ENCODE measurements at places on chromosomes 2 and 18.

DNA sequence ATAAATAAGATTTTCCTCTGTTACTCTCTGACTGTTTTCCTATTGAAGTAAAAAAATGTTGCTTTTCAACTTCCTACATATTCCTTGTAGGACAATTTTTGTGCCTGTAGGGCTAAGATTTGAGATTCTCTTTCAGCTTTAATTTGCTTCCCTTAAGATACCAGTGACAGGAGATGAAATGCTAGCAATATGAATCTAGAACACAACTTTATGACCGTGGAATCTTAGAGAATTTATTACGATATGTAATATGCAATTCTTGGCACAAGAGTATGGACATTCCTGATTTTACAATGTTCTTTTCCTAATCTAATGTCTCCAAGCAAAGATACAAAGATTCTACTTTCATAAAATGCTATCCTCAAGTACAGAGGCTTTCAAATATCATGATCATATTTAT, 180.9 kb downstream of the KCNE4 start:
- DNase-seq = no peak

- DNase-seq = no peak
These were observed 229.9 kb downstream of the AGPS start for GRCh38 chr2:177622521-177622920.

GRCh38 chr18:66138642-66139041, 387.8 kb downstream of the CDH7 start:
- no peak for DNase-seq

DNA sequence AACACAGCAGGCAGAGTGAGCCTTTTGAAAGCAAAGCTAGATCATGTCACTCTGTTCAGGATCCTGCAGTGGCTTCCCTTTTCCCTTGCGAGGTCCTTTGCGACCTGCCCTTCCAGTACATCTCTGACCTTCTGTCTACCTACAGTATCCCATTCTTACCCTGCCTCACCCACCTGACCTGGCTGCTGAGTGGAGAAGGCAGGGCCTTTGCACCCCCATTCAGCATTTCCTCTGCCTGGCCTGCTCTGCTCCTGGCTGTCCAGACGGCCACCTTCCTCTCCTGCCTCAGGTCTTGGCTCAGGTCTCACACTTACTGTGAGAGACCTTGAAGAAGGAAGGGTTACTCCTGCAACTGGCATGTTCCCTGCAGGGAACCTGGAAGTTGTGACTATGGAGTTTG, 77.4 kb downstream of the MAPRE2 start:
- no peak for DNase-seq

DNA sequence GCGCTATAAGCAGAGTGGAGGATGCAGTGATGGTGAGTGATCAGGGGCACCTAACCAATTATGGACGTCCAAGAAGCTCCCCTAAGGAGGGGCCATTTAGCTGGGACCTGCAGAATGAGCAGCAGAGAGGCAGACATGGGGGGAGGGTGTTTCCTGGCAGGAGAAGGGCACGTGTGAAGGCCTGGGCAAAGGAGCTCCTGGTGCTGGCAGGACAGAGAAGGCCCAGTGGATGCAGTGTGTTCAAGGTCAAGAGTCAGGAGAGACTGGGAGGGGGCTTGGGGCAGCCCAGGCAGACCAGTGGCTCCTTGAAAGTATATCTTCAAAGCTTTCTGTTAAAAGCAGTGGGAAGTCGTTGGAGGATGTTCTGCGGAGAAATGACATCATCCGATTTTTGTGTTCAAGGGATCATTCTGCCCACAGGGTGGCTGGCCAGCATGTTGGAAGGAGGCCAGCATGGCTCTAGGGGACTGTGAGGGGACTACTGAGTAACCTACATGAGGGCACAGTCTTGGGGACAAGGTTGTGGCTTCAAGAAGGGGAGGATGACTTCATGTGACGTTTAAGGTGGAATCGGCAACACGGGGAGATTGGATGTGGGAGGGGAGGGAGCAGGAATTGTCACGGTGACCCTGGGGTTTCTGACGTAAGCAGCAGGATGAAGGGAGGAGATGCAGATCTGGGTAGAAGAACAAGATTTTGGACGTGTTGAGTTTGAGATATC, 9.0 kb upstream of the CIB4 start:
- no peak for DNase-seq

- no peak for DNase-seq
These were observed 25.9 kb downstream of the GCG start for GRCh38 chr2:162126111-162126519.

GRCh38 chr2:108978709-108979111, 10.3 kb downstream of the EDAR start:
- no peak for DNase-seq

- peak; percentile 67 for DNase-seq
These were observed 198.6 kb downstream of the MEMO1 start for GRCh38 chr2:31812051-31812798.

GRCh38 chr18:78240627-78241252, 738.9 kb upstream of the SALL3 start:
- no peak for DNase-seq

GRCh38 chr2:200296118-200296517, 10.4 kb upstream of the SPATS2L start:
- DNase-seq = no peak

GRCh38 chr2:240196716-240197461, 56.4 kb upstream of the OTOS start:
- DNase-seq = no peak

- DNase-seq = no peak
These were observed 94.8 kb downstream of the SH3BP4 start for GRCh38 chr2:235046589-235046988.

- DNase-seq = no peak
These were observed 28.6 kb downstream of the SNTG2 start for GRCh38 chr2:979069-979928.

GRCh38 chr2:223113161-223113560, 61.2 kb downstream of the KCNE4 start:
- no peak for DNase-seq

DNA sequence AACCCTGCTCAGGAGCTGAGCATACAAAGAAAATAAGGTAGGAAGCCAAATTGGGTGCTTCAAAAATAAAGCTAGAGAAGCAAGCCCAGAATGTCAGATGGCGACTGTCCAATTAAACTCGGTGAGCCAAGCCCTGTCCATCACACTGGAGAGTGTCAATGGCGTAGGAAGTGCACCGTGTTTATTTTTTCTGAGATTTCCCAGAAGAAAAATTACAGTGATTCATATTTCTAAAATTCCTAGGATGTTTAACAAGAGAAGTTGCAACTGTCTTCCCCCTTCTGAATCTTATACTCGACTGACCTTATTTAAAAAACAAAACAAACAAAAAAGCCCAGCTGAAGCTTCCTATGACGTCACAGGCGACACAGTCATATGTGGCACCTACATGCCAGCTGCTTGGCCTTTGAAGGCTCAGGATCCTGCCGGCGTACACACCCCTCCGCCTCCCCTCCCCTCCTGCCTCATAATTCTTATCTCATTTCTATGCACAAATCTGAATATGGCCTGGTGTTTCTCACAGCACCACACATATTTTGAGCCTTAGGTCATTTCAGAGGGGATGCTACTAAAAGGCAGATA, 60.8 kb downstream of the MBP start:
- no peak for DNase-seq

- no peak for DNase-seq
These were observed 176.5 kb upstream of the SPRED2 start for GRCh38 chr2:65608916-65609315.

DNA sequence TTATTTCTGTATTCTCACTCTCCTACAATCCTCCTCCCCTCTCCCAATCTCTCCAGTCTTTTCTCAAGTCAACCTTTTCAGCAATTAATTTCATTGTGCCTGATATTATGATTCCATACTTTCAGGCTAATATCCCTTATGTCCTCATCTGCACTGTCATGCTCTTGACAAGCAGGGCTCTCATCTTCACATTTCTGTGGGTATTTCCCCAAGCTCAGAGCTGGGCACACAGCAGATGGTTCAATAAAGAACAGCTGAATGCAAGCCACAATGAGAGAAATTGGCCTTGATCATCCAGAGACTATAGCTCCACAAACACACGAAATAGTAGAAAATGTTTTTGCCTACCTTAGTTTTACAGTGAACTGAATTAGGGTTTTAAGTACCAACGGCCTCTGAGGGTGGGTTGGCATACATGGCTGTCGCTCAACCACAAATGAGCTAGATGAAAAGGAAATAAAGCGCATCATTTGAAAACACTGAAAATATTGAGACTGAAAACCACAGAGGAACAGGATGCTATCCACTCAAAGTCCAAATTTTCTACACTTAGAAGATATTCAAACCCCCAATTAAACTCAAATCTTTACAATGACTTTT, 47.5 kb upstream of the STAT1 start:
- DNase-seq = no peak

DNA sequence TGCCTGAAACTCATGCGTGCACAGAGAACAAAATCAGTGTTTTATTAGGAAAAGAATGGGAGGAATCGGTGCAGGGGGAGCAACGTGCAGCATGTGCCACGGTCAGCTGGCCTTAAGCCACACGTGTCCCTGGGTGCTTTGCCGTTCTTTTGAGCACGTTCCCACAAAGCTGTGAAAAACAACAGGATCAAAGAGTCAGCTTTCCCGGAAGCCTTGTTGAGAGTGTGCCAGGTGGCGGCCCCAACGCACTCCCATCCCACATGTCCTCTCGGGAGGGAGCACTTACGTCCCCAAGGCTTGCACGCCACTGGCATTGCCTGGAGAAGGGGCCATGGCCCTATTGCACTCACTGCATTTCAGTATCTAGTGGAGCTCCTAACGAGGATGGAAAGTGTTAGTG, 511.2 kb downstream of the EIPR1 start:
- no peak for DNase-seq

- no peak for DNase-seq
These were observed 35.6 kb upstream of the PRLH start for GRCh38 chr2:237530472-237531433.

GRCh38 chr2:62658891-62659290, 46.6 kb upstream of the EHBP1 start:
- no peak for DNase-seq

DNA sequence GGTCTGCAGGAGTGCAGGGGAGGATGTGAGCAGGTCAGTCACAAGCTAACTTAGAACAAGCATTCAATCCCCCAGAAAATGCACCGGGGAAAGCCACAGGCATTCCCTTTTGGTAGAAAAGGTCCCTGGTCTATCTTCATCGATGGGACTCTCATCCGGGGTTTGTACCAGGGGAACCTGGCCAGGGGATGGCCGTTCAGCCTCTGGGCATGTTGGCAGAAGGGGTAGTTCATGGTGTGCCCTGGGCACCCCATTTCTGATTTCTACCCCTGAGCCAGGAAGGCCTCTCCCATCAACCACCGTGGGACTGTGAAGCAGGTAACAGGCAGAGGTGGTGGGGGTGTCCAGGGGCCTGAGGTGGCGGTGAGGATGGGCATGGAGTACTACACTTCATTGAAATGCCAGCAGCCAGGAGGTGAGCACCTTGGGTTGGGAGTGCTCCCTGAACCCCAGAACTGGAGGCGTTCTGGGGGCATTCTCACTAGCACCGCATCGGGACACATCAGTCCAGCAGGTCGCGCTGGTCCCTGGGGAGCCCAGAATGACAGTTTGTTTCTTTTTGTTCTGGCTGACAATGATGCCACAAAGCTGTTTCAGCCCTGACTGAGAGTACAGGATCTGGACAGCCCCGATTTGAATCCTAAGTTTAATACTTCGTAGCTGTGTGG, 172.3 kb downstream of the SMAD7 start:
- no peak for DNase-seq

GRCh38 chr2:132804051-132804450, 134.0 kb upstream of the LYPD1 start:
- DNase-seq = no peak

GRCh38 chr2:192634557-192634956, 439.8 kb upstream of the TMEFF2 start:
- no peak for DNase-seq

- DNase-seq = no peak
These were observed 56.0 kb downstream of the NBEAL1 start for GRCh38 chr2:203070701-203071100.

DNA sequence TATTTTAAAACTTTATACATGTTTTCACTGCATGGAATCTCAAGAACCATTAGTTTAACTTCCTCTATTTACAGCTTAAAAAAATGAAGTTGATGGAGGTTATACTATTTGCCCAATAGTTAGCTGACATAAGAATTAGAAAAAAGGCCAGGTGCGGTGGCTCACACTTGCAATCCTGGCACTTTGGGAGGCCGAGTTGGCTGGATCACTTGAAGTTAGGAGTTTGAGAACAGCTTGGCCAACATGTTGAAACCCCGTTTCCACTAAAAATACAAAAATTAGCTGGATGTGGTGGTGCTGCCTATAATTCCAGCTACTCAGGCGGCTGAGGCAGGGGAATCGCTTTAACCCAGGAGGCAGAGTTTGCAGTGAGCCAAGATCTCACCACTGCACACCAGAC, 125.1 kb upstream of the CDH19 start:
- DNase-seq = no peak

GRCh38 chr2:54956111-54956627, 94.1 kb downstream of the RTN4 start:
- no peak for DNase-seq

DNA sequence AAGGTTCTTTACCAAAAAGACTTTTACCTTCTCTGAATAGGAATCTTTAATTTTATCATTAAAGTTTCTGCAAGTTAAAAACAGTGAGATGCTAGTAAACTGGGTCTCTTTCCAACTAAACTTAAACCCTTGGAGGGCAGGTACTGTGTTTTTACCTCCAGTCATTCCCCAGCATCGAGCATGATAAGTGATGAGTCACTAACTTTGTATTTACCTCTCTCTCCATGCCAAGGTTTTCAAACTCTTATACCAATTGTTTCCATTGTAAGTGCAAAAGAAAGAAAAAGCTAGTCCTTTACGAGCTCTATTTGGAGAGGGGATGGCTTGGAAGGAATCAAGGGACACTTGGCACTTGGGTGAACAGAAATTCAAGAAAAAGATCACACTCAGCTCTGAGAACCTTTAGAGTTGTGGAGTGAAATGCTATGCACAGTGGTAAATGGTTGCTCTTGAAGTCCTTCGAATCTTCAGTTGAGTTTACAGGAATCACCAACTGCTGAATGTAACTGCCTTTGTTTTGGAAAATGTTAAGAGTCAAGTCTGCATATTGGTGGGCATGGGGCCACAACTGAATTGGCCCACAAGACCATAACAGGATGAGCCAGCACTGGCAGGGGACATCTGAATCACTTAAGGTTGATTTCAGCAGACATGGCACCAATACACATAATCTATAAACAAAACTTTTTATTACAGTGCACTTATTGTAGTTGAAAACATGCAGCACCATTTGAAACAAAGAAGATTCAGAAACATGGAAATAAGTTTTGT, 8.3 kb upstream of the RBM43 start:
- no peak for DNase-seq

GRCh38 chr2:9538000-9538507, 17.6 kb downstream of the ADAM17 start:
- peak; percentile 61 for DNase-seq

DNA sequence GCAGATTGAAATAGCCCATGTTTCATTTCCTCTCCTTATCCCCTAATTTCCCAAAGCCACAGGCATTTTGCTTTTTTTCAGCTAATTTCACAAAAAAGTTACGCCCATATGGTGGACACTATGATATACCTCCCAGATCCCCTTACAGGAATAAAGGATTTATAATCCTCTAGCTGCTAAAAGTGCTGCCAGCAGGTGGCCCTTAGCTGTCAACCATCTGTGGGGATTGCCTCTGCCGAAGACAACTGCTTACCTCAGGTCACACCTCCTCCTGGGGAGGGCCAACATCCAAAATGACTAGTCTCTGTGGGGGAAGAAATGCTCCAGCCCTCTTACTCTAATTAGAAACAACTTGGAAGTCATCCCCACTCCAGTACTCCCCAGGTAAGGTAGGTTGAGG, 61.0 kb upstream of the EPB41L3 start:
- DNase-seq = no peak
